ENCODE measurements at places on chromosomes 7 and 10.

- no peak for DNase-seq
Measured at GRCh38 chr10:58514111-58514770, 1.6 kb downstream of the BICC1 start.

DNA sequence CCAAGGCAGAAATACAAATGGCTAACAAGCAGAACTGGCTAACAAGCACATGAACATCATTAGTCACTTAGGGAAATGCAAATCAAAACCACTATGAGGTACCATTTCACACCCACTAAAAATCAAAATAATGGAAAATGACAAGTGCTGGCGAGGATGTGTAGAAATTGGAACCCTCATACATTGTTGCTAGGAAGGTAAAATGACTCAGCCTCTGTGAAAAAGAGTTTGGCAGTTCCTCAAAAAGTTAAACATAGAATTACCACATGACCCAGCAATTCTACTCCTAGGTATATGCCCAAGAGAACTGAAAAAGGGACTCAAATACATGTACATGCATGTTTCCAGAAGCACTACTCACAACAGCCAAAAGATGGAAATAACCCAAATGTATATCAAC lies 52.8 kb upstream of the ANAPC16 start:
- DNase-seq, result no peak

GRCh38 chr7:2903682-2904162 lies 59.6 kb upstream of the GNA12 start:
- no peak for DNase-seq

- DNase-seq, result no peak
Measured at GRCh38 chr7:66542049-66542448, 86.6 kb upstream of the KCTD7 start.

DNA sequence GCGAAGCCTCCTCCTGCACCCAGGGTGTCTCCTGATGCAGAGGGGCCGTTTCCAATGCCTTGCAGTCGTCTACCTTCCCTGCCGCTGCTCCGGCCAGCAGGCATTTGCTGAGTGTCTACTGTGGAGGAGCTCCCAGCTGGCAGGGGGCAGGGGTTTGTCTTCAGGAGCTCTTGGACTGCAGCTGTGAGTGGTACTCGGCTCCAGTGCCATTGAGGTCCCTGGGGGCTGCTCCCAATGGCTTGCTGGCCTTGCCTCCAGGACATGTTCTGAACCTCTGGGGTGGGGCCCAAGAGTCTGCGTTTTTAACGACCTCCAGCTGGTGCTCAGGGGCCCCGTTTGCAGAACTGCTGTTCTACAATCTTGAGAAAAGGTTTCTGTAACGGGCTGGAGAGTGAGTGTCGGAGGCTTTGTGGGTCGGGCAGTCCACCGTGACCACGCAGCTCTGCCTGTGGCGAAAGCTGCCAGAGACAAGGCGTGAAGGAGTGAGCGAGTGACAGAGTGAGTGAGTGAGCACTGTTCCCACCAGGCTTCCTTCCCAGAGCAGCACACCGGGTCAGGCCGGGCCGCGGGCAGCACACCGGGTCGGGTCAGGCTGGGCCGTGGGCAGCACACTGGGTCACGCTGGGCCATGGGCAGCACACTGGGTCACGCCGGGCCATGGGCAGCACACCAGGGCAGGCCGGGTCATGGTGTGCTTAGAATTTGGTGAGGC lies 520.2 kb downstream of the PTPRN2 start:
- no peak for DNase-seq

GRCh38 chr7:128790315-128791041 lies 1.3 kb upstream of the CCDC136 start:
- DNase-seq, result no peak

DNA sequence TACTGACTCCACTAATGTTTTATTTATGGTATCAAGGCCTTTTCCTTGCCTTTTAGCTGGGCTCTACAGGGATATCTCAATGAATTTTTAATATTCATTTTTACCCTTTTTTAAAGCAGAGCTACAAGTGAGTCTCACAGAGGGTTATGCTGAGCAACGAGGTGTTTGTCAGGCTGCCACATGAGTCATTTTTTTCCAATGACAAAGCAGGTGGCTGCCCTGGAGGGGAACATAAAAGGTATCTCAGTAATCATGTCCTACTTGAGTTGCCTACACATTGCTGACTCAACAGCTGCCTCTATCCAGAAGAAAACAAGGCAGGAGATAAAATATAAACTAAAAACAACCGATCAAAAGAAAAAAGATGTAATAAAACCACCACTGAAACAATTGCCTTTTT lies 1004.9 kb upstream of the POT1 start:
- no peak for DNase-seq

GRCh38 chr10:129864601-129865126 lies 99.4 kb downstream of the EBF3 start:
- no peak for DNase-seq

DNA sequence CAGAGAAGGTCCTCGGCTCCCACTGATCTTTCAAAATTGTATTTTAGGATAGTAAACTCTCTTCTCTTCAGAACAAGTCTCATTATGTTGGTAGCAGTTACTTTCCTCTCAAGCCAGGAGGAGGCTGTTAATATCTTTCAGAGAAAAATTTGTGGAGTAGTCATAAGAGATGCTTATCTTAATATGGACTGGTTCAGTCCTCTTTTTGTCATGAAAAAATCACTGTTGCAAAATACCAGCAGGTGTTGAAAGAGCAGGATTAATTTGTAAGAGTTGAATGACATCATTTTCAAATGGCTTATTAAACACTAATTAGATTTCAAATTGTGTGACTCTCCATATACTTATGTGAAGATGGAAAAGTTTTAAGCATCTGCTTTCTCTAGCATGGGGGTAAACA lies 662.5 kb downstream of the POM121L12 start:
- no peak for DNase-seq

- DNase-seq, result no peak
Measured at GRCh38 chr10:24152270-24152669, 56.7 kb upstream of the KIAA1217 start.

- peak; percentile 7 for DNase-seq
Measured at GRCh38 chr10:132847856-132848255, 61.9 kb upstream of the NKX6-2 start.

DNA sequence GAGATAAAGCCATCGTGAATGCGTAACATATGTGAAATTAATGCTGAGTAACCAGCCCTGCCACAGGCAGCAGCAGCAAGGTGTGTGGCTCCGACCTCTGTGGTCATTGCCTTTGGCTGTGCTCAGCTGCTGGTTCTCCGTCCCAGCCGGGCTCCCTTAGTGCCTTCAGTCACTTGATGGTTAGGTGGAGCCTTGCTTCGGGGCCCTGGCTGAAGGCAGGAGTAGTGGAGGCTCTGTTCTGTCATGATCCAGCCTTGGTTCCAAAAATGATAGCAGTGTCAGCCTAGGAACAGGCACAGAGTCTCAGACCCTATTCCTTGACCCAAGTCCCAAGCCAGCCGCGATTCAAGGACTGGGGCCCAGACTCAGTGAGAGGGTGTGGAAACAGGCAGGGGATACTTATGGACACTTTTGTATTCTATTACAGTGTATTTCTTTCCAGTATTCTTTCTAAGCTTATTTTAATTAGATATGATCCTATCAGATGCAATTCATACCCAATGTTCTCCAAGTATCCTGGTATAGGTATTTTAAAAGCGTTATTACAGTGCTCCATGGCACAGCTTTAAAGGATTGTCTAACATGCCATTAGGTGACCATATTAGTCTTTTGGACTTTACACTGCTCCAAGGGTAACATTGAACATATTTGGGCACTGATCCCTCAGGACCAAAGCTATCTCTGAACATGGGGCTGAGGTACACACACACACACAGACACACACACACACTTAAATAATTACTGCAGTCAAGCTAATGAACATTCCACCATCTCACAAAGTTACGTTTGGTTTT lies 9.0 kb downstream of the SCART1 start:
- peak; percentile 44 for DNase-seq

DNA sequence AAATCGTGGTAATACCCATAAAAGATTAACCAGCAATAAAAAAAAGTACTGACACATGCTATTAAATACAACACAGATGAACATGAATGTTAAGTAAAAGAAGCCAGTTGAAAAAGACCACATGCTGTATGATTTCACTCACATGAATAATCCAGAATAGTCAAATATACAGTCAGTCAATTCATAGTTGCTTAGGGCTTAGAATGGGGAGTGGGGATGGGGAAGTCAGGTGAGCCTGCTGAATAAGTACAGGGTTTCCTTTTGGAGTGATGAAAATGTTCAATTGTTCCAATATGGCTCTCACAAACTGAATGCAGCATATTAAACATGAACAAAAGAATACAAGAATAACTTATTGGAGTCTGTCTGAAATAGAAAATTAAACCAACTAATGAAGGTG lies 1.8 kb downstream of the COA1 start:
- DNase-seq, result no peak

- no peak for DNase-seq
Measured at GRCh38 chr7:35366167-35367155, 112.6 kb upstream of the TBX20 start.

- DNase-seq, result no peak
Measured at GRCh38 chr10:10942441-10942840, 75.2 kb upstream of the CELF2 start.

GRCh38 chr7:25595996-25596395 lies 367.7 kb upstream of the NPVF start:
- DNase-seq, result no peak

- no peak for DNase-seq
Measured at GRCh38 chr7:115299397-115300037, 377.6 kb downstream of the MDFIC start.

DNA sequence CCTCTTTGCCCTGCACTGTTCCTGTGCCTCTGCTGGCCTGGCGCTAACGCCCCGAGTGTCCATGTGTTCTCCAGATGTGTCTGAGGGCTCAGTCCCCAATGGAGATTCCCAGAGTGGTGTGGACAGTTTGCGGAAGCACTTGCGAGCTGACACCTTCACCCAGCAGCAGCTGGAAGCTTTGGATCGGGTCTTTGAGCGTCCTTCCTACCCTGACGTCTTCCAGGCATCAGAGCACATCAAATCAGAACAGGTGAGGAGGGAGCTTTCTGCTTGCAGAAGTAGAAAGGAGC lies 60.9 kb downstream of the PAX2 start:
- no peak for DNase-seq

- no peak for DNase-seq
Measured at GRCh38 chr10:53489335-53490182, 717.0 kb upstream of the MBL2 start.

GRCh38 chr7:80593869-80594586 lies 44.4 kb upstream of the CD36 start:
- no peak for DNase-seq

- no peak for DNase-seq
Measured at GRCh38 chr10:131820626-131821025, 80.2 kb upstream of the PPP2R2D start.

DNA sequence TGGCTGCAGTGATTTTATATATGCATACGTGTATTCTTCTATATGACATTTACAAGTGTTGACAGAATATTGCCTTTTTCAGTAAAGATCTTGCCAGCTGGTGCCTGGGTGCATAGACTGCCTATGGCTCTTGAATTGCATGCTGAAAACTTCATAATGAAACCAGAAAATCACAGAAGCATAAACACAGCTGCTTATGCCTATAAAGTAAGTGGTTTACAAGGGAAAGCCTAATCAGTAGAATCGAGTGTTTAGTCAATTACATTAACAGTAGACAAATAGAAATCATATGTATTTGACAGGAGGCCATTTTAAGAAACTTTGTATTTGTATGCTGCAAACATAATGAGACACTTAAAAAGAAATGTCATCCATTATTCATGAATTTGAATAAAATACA lies 82.5 kb downstream of the TMEM168 start:
- DNase-seq, result no peak

GRCh38 chr7:14773729-14774271 lies 128.8 kb downstream of the DGKB start:
- no peak for DNase-seq

GRCh38 chr10:47240173-47240572 lies 59.8 kb upstream of the GDF10 start:
- no peak for DNase-seq

DNA sequence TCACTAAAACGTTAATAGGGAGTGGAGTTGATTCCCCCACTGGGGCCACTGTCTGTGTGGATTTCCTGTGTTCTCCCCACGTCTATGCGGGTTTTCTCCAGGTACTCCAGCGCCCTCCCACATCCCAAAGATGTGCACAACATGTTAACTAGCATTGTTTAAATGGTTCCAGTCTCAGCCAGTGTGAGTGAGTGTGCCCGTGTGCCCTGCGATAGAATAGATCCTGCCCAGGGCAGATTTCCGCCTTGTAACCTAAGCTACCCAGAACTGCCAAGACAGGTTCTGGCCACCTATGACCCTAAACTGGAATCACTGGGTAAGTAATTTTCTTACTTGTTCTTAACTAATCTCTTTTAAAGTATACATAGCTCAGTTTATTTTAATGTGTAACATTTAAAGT lies 58.5 kb downstream of the CCDC6 start:
- DNase-seq, result no peak

DNA sequence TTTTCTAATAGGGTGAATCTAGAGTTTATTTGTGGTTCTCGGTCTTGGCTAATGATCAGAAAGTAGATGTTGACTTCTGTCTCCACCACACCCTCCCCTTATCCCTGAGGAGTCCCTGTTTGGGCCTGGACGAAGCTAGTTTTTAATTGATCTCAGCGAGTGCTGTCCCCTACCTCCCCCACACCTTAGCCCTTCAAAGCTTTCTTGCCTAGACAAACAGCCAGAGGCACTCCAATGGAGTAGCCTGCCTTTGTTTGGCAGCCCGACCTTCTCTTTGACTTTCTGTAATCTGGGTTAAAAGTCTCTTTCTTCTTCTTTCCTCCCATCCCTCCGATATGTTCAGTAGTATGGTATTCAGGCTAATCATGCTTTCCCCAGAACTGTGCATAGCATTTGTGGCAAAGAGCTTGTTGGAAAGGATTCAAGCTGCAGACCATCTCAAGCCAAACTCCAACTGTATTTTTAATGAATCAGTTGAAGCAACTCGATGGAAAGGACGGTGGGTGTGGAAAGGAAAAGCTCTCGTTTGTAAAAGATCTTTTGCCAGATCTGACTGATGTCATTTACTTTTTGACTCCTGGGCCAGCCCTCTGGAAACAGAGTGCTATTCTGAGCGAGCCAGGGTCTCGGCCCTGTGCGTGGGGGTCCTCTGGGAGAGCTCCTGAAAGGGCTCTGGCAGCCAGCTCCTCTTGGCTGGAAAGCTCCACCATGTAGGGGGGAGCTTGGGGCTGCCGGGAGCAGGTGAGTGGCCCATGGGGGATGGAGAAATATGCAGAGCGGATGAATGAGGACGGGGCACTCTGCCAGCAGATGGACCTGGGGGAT lies 4.5 kb downstream of the FAM180A start:
- DNase-seq, result peak; percentile 74

GRCh38 chr10:94083662-94084265 lies 90.0 kb downstream of the PLCE1 start:
- DNase-seq, result no peak

DNA sequence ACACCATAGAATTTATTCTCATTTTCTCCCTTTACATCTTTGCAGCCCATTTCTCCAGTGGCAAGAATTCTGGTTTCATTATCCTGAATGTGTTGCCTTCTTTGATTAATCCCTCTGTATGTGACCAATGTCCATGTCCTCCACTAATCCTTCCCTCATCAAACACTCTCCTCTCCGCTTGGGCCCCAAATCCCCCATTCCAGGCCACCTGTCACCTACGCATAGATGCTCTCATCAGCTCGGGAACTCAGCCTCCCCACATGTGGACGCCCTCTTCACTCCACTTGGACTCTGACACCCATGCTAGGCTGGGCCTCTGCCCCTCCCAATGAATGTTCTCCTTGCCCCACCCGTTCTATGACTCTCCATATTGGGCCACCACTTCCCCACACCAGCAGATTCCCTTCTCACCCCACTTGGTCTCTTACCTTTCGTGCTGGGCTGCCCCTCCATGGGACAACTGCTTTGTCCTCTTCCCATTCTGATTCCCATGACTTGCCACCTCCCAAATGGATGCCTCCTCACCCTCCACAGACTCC lies 18.7 kb upstream of the RBM20 start:
- DNase-seq, result no peak

- DNase-seq, result no peak
Measured at GRCh38 chr10:125344573-125345171, 184.3 kb upstream of the CTBP2 start.

All from tibial artery (tissue), 4 donors.